CD8-positive, alpha-beta memory T cell (primary cell): ENCODE measurements at places on chromosomes 12 and 14.

DNA sequence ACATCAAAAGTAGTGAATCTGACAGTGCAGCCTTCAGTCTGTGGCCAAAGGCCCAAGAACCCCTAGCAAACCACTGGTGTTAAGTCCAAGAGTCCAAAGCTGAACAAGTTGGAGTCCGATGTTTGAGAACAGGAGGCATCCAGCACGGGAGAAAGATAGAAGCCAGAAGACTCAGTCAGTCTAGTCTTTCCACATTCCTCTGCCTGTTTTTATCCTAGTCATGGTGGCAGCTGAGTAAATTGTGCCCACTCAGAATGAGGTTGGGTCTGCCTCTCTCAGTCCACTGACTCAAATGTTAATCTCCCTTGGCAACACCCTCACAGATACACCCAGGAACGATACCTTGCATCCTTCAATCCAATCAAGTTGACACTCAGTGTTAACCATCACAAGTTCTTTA is 1255.4 kb downstream of the LRFN5 start:
- no peak for DNase-seq

- DNase-seq, result no peak
Measured at GRCh38 chr12:108341854-108342847, 3.0 kb upstream of the CMKLR1 start.

- no peak for DNase-seq
Measured at GRCh38 chr12:120515496-120515895, 13.5 kb downstream of the COQ5 start.

DNA sequence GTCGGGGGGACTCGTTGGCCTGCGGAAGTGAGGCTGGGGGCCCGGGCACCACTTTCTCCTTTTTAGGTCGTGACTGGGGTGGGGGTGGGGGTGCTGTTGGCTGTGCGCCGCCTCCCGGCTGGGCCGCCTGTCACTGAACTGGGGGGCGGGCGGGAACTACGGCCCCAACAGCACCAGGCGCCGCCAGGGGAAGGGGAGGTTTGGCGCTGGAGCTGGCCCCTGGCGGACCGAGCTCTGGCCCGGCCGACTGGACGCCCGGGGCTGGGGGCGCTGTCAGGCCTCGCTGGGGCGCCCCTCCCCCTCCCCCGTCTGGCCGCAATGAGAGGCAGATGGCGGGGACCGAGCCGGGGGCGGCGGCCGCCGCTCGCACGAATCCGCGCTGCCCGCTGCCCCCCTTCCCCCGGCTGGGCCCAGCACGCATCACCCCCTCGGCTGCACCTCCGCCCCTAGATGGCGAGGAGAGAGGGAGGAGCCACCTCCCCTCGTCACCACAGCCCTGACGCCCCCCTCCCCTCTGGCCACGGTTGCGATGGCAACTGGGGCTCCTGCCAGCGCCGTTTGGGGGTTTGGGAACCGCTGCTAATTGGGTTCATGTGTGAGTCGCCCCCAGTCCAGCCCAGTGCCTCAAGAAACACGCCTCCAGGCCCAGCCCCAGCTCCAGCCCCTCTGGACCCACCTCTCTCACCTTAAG is 723 bp downstream of the NFATC4 start:
- peak; percentile 34 for DNase-seq

DNA sequence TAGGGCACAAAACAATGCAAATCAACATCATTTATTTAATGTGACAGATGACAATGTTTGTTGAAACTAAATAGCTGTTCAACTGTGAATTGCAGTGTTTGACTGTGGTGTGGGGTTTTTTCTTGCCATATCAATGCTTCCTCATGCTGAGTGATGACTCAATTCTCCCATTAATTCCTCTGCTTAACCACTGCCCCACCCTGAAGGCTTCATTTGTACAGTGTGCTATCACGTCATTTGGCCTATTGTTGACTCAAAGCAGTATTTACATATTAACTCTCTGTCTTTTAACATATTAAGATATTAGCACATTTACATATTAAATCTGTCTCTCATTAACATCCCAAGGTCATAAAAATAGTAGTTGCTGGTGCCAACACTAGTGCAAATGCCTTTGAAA is 164.8 kb upstream of the NRXN3 start:
- no peak for DNase-seq

- DNase-seq, result no peak
Measured at GRCh38 chr12:47004634-47005033, 74.8 kb upstream of the PCED1B start.

DNA sequence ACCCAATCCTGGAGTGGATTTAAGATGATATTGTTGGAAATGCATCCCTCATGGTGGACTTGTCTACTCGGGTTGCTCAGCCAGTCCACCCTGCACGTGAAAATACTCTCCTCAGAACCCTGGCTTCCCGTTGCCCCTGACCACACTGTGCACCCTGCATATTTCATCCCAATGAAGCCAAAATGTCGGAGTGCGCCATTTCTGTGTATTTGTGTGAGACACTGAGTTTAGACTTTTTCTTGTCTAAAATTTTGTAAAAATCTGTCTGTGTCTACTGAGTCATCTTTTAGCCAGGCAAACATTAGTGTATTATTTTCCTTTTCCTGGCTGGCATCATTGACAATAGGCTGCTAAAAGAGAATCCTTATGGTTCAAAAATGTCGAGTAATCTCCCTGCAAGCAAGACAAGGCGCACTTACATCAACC is 485 bp upstream of the PNMA1 start:
- DNase-seq, result no peak
